Thyroid gland (tissue), 4 donors: ENCODE measurements at places on chromosomes 4 and X. TPM values are rescaled to one million over a fixed set of nuclear protein-coding genes. Genes with fewer than 3 reads are reported as not detected.
A peak's percentile ranks its signal among the peaks of the same experiment; 100 is the strongest.

DNA sequence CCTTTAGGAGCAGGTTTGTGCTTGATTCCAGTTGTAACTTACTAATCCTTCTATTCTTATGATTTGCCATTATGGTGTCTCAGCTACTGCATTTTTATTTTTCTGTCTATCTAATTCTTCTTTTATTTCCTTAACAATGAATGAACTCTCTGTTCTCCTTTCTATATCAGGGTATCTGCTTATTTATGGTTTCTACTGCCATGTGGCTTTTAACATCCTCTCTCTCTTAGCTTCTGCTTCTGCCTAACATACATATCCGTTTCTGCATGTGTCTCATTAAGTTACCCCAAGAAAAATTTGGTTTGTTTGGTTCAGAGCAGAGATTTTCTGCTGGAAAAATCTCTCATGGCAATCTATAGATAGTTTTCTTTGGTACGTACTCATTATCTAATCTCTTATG is 614.4 kb downstream of the RPA4 start:
- no peaks in the 10 kb centered on the region for H3K27me3 ChIP-seq
- H3K4me1 ChIP-seq: no peaks in the 10 kb centered on the region
- no peak for DNase-seq
- no peaks in the 10 kb centered on the region for H3K36me3 ChIP-seq
- H3K27ac ChIP-seq: no peak overlapping the region
- no peak overlapping the region for H3K4me3 ChIP-seq

The MSANTD1 gene
- 2.5 TPM for total RNA-seq

The AGA gene
- total RNA-seq: 49.0 TPM

DNA sequence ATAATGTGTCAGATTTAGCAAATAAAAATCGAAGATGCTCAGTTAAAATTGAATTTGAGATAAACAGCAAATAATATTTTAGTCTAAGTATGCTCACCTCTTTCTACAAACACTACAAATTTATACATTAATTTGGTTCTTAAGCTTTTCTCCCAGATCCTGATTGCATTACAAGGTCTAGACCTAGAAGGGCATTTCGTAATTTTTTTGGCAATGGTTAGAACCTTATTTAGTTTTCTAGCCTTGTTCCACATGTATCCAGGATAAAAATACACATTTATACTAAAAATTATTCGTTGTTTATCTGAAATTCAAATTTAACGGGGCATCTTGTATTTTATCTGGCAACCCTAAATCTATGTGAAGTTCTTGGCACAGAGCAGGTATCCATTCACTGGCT is 2.5 kb upstream of the CDKL5 start:
- no peak overlapping the region for H3K27ac ChIP-seq
- H3K27me3 ChIP-seq: no peaks in the 10 kb centered on the region
- no peak overlapping the region for H3K4me3 ChIP-seq

GRCh38 chrX:51332188-51332942 is at the start of gene NUDT10:
TSS of gene NUDT10 (plus strand) at chrX:51332822. CDS start at chrX:51332966, 144 bp downstream.
- H3K36me3 ChIP-seq: no peaks in the 10 kb centered on the region
- DNase-seq: peak; percentile 52
- H3K27me3 ChIP-seq: no peaks in the 10 kb centered on the region

DNA sequence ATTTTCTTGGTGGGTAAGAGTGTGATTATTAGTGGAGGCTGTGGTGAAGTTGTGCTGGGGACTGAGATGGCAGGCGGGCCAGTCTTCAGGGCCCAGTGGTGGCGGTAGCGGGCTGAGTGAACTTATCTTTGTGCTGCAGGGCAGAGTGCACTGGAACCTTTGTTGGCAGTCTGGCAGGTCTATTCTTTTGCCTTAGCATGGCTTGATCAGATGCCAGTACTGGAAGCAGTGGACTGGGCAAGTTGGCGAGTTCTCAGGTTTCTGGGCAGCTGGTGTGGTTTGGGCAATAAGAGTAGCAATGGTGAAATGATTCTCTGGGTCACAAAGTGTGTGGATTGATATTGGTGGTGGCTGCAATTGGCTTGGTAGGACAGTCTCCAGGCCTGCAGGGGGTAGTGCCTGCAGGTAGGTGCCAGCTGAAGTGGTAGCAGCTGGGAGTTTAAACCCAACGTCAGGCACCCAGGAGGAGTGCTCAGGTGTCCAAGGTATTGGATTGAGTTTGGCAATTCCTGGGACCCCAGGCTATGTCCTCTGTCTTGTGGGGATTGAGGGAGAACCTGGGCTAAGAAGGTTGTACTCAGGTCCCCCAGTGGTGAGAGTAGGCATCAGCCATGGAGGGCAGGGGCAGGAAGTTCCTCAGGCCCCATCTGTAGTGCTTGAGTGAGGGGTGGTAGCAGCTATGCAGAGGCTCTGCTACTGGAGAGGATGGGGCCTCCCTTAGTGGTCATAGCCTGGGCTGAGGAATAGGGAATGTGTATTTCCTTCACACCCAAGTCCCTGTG is 34.9 kb upstream of the SLC25A14 start:
- H3K4me3 ChIP-seq: no peak overlapping the region
- H3K27ac ChIP-seq: no peak overlapping the region
- DNase-seq: no peak
- no peaks in the 10 kb centered on the region for H3K27me3 ChIP-seq
- no peaks in the 10 kb centered on the region for H3K4me1 ChIP-seq

DNA sequence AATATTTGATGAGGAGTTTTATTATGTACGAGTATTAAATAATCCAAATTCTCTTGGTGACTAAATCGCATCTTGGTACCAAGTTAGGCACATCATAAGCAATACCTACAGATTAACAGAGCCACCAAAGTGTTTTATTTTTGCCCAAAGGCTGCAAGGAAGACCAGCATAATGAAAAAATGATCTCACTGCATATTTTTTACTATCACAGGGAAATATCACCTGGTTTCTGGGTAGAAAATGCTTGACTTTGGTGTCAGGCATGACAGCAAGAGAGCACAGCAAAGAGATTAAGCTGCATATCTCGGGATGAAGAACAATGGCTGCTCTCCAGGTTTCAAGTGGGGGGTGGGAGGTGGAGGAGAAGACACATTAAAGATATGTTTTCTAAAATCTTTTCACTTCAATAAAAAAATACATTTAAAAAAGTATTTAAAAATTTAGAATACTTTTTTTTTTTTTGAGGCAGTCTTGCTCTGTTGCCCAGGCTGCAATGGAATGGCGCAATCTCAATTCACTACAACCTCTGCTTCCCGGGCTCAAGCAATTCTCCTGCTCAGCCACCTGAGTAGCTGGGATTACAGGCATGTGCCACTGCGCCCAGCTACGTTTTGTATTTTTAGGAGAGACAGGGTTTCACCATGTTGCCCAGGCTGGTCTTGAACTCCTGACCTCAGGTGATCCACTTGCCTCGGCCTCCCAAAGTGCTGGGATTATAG is 86.1 kb downstream of the FRYL start:
- no peaks in the 10 kb centered on the region for H3K4me1 ChIP-seq
- no peaks in the 10 kb centered on the region for H3K36me3 ChIP-seq
- DNase-seq: no peak

DNA sequence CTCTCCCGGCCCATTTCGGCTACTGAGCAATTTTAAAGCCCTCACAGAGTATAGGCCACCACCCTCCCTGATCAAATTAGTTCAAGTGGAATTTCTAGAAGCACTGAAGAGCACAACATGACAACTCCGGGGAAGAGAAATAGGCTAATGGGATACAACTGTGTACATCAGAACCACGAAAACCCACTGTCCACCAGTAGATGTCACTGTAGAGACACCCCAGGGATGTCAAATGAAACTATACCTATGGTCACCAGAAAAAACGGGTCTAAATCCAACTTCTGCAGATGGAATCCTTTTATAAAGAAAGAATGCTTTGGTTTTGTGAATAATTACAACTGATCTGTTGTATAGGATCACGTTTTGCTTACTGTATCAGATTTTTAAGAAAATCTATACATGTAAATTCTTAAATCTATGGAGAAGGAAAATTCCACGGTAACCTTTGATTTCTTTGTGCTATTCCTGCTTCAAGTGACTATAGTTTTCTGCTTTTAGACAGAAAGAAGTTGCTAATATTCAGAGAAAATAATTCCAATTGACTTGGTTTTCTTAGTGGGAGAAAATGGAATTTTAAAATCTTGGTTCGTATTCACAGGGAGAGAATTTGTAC is 29.5 kb upstream of the MAP3K15 start:
- H3K27me3 ChIP-seq: no peaks in the 10 kb centered on the region
- H3K4me1 ChIP-seq: no peaks in the 10 kb centered on the region
- H3K27ac ChIP-seq: no peak overlapping the region
- DNase-seq: peak; percentile 50

DNA sequence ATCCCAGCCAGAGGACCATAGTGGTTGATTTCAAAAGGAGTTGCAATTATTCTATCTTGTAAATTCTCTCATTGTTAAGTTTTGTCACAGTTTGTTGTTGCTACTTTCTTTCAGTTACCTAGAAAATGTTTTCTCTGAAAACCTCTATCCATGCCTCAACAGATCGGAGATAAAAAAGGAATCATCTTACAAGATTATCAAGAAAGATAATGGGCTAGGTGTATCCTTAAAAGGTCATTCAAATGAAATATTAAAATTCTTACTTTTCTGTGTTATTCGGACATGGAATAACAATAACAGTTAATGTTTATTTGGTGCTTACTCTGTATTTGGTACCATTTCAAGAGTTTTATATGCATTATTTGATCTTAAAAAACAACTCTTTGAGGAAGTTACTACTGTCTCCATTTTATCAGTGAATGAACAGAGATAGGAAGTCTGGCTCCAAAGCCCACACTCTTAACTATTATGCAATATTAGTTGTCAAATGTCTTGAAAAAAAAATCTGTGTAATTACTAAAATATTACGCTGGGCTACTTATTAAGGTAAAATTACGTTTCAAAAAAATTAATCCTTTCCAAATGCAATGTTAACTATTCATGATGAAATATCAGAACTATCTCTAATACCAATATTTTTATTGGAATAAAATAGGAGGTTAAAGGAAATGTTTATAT is 97.5 kb downstream of the SNCA start:
- no peaks in the 10 kb centered on the region for H3K36me3 ChIP-seq
- H3K27ac ChIP-seq: no peak overlapping the region
- H3K27me3 ChIP-seq: no peaks in the 10 kb centered on the region
